ENCODE measurements at places on chromosomes 12 and 14.

DNA sequence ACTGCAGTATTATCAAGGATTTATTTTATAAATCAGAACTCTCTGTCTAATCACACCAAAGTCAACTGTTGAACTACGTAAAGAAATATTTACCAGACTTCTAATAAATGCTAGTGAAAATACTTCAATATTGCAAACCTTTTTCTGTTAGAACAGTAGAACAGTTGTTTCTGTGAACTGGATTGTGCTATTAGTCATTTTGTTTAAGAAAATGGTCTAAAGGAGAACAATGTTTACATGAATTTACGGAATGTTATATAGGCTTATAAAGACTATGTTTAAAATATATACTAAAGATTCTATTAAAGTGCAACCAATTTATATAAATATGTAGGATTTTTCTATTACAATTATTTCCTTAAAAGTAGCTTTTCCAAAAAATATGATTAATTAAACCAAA is 471.4 kb downstream of the FSCB start:
- DNase-seq = no peak

- DNase-seq = no peak
These were observed 35.8 kb downstream of the IL31 start for GRCh38 chr12:122138181-122138580.

GRCh38 chr12:112820796-112821195 is 29.2 kb downstream of the RPH3A start:
- DNase-seq = no peak

DNA sequence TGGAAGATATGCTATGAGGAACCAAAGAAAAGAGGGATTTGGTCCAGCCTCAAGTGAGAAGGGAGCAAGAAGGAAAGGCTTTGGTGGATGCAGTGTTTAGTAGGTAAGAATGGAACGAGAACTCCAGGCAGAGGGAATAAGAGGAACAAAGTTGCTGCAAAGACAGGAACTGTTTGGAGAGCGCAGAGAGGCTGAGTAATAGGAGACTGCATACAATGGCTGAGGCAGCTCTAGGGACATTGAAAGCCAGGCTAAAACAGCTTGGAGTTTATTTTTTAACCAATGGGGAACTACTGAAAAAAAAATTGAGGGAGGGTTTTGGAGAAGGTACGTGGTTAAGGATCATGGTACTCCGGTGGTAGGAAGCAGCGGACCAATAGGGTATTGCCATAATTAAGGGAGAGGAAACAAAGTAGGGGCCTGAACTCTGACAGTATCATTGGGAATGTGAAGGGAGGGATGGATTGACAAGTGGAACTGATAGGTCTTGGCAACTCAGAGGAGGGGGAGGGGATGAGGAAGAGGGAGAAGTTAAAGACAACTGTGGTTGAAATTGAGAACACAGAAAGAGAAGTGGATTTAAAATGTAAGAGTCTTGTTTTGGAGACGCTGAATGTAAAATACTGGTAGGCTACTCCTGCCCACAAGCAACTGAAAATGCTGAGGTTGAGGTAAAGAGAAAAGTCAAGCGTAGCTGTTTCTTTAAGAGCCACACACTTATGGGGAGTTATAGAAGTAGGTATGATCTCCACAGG is 4.8 kb downstream of the ASCL4 start:
- DNase-seq = no peak

- no peak for DNase-seq
These were observed 1036.1 kb upstream of the TMEM132C start for GRCh38 chr12:127230843-127231260.

DNA sequence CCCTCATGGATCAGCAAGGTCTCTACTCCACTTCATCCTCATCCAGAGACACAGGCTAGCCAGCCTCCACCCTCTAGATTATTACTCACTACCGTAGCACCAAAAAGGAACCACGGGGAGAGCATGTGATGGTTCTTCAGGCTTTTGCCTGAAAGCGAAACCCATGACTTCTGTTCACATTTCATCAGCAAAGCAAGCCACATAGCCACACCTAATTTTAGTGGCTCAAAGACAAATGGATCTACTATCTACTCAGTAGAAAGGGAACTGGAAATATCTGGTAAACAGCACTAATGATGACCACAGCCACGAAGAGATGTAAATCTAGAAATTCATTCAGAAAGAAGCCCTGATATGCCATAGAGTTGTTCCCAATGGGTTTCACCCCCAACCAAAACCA is 51.4 kb downstream of the VCPKMT start:
- no peak for DNase-seq

DNA sequence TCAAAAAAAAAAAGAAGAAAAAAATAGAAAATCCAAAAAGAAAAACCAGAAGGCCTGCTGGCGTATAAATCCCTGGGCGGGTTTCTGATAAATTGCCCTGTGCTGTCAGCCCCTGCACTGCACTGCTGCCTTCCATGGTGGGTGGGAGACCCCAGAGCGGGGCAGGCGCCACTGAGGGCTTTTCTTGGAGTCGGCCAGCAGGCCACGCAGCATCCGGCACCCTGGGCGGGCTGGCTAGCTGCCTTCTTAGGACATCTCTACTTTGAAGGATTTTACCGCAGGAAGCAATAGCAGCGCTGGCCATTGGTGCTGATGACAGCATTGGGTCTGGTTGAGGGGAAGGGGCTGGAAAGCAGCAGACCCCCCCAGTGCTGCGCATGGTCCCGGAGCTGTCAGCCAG is 29.1 kb downstream of the IL31 start:
- DNase-seq = no peak

- no peak for DNase-seq
These were observed 286.6 kb upstream of the RGS6 start for GRCh38 chr14:71645656-71646055.

- no peak for DNase-seq
These were observed 284.8 kb upstream of the DIO2 start for GRCh38 chr14:80496090-80496489.

- no peak for DNase-seq
These were observed 180.0 kb downstream of the ESR2 start for GRCh38 chr14:64114166-64114565.

DNA sequence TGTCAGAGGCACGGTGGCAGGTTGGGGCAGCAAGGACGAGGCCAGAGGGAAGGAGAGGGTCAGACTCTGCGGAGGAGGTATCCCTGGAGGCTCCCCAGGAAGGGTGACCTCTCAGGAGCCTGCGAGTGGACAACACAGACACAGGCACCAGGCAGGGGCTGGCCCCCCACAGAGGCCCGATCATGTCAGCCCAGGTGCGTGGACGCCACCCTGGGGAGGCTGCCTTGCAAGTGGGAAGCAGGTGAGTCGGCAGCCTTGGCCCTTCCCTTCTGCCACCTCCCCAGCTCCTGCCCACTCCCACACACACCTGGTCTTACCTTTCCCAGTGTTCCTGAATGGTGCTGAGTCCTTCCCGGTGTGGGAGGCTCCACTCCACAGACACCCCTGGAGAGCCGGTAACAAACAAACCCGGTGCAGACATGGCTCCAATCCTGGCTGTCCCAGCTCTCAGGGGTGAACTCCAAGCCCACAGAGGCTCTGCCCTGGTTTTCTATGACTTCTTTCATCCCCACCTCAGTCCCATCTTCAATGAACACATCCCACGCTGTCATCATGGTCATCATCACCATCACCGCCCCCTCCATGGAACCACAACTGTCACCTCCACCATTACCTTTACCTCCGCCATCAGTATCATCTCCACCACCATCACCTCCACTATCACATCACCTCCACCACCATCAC is 5.2 kb downstream of the ZBTB42 start:
- DNase-seq = no peak

- DNase-seq = no peak
These were observed 2.2 kb downstream of the FRMD6 start for GRCh38 chr14:51653775-51654532.

DNA sequence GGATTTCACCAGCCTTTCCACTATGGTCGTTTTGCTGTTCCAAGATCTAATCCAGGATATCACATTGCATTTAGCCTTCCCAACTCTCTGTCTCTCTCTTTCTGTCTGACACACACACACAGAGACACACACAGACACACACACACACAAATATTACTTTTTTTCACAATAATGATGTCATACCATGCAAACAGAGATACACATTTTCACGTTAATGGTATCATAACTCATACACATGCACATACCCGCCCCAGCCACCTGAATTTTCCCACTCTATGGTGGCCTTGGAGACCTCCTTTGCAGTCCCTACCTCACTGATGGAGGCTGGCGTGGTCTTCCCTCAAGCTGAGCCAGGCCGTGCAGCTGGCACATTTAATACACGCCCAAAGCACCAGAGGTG is 7.2 kb upstream of the MYL2 start:
- no peak for DNase-seq

DNA sequence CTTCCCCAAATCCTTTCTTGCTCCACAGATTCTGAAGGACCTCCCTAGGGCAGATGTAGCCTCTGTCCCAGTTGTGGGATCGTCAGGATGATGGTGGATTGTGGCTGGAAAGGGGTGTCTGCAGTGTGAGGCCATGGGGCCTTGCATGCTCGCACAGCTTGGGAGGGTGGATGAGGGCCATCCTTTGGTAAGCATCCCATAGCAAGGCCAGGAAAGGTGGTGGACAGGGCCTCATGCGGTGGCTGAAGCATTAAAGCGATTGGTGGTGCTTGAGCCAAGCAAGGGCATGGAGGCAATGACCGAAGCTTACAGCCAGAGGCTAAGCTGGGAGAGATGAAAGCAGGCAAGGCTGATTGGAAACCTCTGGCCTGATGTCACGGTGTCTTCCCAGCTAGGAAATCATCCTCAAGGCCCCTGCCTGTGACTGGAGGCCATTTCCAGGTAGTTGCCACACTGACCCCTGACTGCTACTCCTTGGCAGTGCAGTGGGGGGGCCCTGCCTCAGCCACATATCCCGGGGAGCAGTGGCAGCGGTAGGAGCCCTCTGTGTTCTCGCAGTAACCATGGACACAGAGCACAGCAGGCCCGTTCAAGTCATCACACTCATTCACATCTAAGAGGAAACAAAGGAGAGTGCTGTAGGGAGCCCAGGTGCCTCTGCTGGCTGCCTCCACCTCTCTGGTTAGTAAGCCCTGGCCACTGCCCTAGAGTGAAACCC is 7.0 kb downstream of the ISCA2 start:
- DNase-seq = no peak

- DNase-seq = no peak
These were observed 86.2 kb downstream of the HELB start for GRCh38 chr12:66388517-66388916.

DNA sequence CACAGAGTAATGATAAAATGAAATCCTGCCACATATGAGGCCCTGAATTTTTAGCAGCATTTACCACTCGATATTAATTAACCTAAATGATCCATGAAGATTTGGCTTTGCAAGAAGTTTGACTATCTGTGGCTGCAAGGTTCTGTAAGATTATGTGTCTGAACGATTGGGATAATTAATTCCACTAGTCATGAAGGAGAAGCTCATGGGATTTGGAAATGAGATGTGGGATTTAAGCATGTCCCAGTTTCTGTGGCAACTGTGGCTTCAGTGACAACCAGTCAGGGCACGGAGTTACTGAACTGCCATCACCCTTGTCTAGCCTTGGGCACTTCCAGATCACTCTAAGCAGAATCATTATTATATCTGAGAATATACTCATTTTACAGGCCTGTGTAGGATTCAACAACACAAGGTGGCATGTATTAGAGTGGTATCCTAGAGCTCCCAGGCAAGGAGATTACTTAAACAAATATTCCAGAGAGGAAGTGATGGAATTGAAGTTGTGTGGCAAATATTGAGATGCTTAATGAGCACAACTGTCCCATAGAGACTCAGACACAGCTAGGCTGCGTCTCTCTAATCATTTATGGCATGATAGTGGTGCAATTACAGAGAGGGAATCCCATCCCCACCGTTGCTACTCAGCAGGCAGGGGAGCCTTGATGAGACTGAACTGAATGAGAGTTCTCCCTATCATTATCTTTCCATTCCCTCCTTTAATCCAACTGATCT is 205.0 kb upstream of the KRR1 start:
- no peak for DNase-seq

DNA sequence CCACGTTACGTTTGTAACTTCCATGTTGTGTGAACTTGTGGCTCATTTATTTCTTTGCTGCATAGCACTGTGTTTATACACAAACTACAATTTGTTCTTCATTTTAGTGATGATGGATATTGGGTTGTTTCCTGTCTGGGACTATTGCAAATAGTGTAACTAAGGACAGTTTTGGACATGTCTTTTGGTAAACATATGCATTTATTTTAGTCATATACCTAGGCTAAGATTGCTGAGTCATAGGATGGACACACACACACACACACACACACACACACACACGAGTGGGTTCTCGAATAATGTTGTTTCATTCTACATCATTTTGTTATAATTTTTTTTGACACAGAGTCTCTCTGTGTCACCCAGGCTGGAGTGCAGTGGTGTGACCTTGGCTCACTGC is 123.5 kb upstream of the CAND1 start:
- no peak for DNase-seq

DNA sequence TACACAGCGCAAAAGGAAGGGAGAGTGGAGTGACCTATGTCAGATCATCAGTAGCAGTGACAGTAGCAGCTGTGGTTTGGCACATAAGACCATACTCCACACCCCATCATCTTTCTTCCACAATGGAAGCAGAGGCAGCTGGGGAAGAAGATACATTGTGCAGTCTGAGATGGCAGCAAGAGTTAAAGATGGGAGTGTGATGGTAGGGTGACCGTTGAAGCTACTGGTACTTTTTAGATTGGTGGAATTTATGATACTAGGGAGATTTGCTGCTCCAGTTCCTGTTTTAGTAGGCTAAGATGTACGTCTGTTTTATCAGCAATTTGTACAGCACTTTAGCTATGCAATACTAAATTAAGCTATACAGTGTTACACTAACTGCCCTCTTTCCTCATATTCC is 291.0 kb downstream of the FUT8 start:
- DNase-seq = no peak

- DNase-seq = no peak
These were observed 895.8 kb downstream of the RPS29 start for GRCh38 chr14:48690349-48690748.

DNA sequence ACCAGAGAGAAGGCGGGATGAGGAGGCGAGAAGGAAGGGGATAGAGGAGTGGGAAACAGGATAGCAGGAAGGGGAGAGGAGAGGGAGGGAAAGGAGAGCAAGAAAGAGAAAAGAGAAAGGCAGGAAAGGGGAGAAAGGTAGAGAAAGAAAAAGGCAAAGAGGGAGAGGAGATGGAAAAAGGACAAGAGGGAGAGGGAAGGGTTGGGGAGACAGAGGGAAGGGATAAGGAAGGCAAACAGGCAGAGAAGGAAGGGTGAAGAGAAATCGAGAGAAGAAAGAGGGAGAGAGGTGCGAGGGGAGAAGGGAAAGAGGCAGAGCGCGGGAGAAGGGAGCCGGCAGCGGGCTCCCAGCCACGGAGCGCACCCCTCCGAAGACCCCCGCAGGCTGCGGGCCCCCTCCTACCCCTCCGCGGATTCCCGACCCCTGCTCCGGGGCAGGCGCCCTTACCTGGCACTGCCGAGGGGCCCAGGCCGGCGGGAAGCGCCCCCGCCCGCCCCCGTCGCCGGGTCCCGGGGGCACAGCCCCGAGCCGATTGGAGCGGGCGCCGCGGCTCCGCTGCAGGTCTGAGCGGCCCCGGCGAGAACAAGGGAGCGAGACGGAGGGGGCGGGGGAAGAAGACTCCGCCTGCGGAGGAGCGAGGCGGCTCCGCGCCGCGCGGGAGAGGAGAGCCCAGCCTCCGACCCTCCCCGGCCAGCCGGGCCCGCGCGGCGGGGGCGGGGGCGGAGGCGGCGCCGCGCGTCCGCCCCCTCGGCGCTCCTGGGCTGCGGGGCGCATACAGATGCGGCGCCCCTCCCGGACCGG is at the start of gene CDH24:
TSS of gene CDH24 (minus strand) at position 565 of the 801 bp plus-strand sequence. CDS start 1,787 bp downstream, outside the sequence.
- peak; percentile 30 for DNase-seq

All from stimulated activated CD8-positive, alpha-beta memory T cell treated with anti-CD3 and anti-CD28 coated beads, Interleukin-15, amount 100 ng/mL, for 24 hours (primary cell).